ENCODE measurements at places on chromosomes 16 and 17. TPM values are rescaled to one million over a fixed set of nuclear protein-coding genes. Genes with fewer than 3 reads are reported as not detected.

DNA sequence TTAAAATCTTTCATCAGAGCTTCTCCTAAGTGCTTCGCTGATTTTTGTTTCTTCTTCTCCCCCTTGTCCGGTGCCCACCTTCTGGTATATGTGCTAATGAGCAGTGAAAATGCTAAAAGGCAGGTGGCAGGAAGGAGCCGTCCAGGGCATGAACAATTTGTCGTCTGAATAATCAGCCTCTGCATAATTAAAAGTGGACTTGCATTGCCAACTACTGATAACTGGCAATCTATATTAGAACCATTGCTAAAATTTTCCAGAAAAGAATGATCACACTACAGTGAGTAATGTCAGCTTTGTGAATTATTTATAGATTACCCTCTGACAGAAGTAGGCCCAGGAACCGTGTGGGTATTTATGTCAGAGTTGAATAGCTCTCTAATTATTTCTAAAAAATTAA, 28.1 kb downstream of the SERPINF1 start:
- no peak for DNase-seq

DNA sequence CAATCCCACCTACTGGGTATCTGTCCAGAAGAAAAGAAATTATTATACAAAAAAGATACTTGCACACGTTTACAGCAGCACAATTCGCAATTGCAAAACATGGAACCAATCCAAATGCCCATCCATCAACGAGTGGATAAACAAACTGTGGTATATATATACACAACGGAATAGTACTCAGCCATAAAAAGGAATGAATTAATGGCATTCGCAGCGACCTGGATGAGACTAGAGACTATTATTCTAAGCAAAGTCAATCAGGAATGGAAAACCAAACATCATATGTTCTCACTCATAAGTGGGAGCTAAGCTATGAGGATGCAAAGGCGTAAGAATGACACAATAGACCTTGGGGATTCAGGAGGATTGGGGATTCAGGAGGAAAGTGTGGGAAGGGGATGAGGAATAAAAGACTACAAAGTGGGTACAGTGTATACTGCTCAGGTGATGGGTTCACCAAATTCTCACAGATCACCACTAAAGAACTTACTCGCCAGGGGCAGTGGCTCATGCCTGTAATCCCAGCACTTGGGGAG, 21.0 kb downstream of the CNOT1 start:
- DNase-seq, result no peak

DNA sequence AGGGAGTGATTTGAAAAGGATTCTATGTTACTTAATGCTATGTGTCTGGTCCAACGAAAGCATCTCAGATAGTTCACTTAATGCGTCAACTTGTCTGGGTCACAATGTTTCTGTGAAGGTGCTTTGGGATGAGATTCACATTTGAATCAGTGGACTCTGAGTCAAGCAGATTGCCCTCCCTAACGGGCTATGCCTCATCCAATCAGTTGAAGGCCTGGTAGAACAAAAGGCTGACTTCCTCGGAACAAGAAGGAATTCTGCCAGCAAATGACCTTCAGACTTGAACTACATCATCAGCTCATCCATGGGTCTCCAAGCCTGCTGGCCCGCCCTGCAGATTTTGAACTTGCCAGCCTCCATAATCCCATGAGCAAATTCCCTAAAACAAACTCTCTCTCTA, 15.2 kb downstream of the EMP2 start:
- no peak for DNase-seq

DNA sequence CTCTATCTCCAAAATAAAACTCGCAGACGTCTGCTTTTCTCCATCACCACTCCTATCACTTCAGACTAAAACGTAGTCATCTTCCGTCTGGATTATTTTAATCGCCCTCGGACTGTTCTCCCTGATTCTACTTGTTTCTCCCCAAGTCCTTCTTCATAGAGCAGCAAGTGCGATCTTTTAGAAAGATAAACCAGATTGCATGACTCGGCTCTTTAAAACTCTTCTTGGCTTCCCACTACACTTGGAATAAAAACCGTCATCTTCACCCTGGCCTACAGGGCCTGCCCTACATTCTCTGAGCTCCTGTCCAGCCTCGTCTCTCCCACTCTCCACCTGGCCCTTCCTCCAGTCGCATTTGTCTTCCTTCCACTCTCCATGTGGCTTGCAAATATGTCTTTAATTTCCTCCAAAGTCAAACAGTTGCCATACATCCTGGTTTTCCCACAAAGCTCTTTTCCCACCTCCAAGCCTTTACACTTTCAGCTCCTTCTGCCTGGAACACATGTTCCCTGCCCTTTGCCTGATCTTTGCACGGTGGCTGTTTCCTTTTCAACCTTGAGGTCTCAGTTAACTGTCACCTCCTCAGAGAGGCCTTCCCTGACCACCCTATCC, 70.5 kb upstream of the DHX40 start:
- DNase-seq, result no peak

Gene GAST
- not detected for total RNA-seq

Gene PRSS33
- not detected for total RNA-seq

Gene SLC9A5
- total RNA-seq, result 1.9 TPM

Gene PITPNC1
- 4.3 TPM for total RNA-seq
